T-helper 22 cell (primary cell): ENCODE measurements at places on chromosomes 11 and 22.

- no peak for DNase-seq
Observed at GRCh38 chr11:12241971-12242672, 131.7 kb downstream of the MICAL2 start.

GRCh38 chr11:69221086-69221485 lies 65.4 kb downstream of the SMIM38 start:
- no peak for DNase-seq

DNA sequence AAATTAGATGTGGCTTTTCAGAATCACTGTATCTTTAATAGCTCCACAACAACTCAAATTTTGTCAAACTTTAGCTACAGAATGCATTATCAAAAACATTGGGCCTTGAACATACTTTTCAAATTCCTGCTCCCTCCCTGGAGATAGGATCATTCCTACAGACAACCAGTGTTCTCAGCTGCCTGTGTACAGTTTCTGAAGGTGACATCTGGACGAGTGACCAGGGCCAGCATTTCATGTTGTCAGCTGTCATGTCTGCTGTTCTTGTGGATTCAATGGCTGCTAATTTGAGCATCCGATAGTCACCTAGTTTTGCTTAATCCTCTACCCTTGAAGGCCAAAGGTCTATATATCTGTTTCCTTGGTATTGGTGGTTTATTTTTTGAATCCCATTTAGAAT lies 188.2 kb downstream of the DBX1 start:
- DNase-seq = no peak

DNA sequence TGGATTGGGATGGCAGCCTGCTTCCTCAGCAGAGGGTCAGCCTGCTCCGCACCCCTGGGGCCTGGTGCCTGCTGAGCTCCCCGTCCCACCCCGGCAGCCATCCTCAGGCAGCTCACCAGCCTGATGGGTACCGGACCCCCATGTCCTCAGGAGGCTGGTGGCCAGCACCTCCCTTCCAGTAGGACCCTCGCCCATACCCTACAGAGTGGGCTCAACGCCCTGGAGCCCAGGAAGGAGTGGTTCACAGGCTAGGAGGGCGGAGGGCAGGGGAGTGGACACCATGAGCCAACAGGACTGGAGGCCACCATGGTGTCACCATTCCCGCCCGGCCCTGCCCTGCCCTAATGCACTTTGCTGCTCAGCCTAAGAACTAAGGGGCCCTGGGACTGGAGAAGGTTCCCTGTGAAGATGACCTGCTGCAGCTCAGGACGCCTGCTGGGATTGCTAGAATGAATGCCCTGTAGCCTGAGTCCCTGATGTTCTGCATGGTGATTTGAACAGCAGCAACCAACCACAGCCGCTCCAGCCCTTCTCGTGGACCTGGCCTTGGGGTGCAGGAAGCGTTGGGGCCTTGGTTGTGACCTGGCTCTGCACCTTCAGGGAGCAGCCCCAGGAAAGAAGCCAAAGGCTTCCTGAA lies 1080.8 kb downstream of the BRD1 start:
- DNase-seq = no peak

GRCh38 chr11:128496249-128496648 lies 91.1 kb downstream of the ETS1 start:
- no peak for DNase-seq

DNA sequence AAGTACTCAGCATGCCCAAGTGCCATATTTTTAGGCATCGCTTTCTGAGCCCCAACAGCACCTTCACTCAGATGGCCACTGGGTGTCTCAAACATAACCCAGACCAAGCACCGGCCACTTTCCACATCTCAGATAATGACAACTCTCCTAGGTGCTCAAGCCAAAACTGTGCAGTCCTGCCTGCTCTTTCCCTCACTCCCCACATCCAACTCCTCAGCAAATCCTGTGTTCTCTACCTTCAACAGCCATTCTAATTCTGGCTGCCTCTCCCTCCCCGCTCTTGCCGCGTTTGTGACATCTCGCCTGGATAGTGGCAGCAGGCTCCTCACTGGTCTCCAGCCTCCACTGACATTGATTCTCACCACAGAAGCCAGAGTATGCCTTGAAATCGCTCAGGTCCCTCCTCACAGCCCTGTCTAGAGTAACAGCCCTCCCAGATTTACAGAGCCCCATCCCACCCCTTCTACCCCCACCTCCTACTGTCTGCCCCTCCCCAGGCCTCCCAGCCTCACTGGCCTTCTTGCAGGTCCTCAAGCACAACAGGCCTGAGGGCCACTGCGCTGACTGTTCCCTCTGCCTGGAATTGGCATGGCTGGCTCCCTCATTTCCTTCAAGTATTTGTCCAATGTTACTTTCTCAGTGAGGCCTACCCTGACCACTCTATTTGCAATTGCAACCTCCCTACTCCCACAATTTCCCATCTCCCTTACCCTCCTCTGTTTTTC lies 1.3 kb upstream of the PHETA2 start:
- DNase-seq = no peak

DNA sequence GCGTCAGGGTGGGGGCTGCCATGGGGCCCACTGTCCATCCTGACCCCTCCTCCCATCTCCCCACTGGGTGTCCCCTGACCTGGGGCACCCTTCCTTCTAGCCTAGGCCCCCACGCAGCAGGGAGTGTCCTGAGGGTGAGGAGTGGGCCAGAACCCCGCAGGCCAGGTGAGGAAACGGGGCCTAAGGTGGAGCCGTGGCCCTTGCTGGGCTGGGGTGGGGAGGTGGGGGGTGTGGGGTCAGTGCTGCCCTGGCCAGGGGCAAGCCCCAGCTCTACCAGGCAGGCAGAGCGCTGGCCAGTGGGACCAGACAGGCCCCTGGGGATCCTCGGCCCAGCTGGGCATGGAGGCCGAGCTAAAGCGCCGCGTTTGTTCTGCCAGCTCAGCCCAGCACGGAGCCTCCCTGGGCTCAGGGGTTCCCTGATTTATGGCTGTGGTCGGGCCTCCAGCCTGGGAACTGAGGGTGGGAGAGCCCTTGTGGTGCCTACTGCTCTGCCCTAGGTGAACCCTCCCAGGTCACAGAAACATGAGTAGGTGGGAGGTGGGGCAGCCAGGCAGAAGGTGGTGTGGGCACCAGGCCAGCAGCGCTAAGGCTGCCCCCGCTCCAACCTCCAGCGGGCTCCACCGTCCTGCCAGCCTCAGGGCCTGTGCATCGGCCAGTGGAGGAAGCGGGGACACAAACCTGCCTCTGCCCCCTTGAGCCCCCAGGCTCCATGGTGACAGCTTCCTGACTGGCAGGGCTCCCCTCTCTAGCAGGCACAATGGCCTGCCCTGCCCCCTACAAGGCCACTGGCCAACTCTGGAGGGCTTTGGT lies 22.4 kb downstream of the TRMU start:
- DNase-seq = no peak

DNA sequence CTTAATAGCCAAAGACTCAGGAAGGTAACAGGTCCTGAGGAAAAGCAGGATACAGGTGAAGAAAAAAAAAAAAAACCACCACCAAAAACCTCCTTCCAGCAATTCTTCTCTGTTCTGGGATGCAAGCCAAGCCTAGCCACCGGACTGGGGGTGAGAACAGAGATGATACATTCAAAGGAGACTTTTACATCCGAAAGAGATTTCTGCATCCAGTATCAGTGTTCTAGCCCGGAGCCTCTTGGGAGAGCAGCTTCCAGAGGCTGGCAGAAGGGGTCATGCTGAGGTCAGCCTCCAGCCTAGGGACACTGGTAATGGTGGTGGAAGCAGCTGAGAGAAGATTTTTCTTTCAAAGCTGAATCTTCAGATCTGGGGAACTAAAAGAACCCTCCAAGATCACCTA lies 76.2 kb downstream of the KCNC1 start:
- no peak for DNase-seq

DNA sequence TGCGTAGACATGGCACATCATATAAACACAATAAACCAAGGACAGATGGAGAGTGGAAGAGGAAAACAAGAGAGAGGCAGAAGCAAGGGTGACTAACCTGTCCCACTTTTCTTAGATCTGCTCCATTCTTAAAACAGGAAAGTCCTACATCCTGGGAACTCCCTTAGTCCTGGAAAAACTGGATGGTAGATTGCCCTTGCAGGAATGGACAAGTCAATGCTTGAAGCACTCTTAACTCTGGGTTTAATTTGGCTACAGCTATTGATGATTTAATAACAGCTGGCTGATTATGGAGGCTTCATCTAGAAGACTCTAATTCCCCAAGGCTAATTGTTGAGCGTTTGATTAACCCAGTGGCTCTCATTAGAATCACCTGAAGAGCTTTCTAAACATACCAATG lies 258.8 kb downstream of the MIAT start:
- no peak for DNase-seq

DNA sequence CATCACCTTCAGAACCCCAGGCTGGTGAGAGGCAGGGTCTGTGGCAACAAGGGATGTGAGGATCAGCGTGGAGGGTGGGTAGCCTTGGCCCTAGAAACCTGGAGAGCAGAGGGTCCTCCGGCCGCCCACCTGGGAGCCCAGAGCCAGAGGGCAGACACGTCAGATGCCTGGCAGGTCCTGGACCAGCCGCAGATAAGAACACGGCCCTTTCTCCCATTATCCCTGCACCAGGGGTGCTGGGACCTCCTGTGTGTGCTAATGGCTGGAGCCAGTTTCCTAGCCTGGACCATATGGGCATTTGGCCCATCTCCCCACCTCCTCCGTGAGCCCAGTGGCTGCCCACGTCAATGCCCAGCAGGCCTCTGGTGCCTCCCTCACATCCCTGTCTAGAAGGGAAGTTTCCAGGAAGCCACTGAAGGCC lies 88.4 kb downstream of the MORC2 start:
- DNase-seq = no peak

- DNase-seq = no peak
Observed at GRCh38 chr22:46156031-46156430, 5.7 kb downstream of the PPARA start.

DNA sequence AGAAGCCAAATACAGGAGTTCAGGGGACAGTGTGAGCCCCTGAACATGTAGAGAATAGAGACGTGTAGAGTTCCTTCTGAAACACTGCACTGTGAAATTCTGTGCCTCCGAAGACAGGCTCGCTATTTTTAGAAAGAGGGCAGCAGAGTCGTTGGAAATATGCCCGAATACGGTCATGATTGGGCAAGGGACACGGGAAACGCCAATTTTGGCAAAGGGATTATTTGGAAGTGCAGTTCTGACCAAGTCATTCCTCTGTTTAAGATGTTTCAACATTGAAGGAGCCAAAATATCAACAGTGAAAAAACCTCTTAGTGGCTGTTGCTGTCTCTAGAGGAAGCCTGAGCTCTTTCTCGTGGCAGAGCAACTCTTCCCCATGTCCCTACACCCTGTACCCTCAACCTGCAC lies 9.5 kb upstream of the CBX6 start:
- no peak for DNase-seq

- DNase-seq = no peak
Observed at GRCh38 chr11:59710136-59710847, 3.4 kb downstream of the OR10V1 start.

GRCh38 chr11:128696941-128697340 lies 3.1 kb downstream of the FLI1 start:
- no peak for DNase-seq

DNA sequence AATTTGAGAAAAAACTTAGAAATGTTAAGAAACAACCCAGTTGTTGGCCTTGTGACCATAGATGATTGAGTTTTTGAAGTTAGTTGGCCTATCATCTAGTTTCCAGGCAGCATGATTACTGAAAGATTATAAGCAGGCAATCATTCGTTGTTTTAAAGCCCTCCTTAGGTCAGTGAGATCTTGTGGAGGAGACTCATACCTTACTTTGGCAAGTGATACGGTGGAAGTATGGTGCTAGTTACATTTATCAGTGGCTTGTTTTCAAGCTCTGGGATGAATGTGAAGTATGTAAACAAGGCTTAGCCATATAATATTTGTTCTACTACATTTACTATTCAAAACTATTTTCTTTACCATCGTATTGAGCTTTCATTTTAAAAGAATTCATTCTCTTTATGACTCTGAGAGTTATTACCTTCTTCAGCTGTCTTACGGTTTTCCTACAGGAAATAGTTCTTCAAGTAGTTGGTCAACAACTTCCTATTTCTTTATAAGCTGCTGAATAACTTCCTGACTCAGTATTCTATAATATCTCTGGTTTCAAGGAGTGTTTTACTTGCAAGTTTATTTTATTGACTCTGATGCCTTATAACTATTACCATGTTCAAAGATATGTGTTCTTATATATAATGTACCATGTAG lies 7.3 kb downstream of the YAP1 start:
- DNase-seq = no peak
